Panc1 (cell line): ENCODE measurements at places on chromosomes 2 and 18.

DNA sequence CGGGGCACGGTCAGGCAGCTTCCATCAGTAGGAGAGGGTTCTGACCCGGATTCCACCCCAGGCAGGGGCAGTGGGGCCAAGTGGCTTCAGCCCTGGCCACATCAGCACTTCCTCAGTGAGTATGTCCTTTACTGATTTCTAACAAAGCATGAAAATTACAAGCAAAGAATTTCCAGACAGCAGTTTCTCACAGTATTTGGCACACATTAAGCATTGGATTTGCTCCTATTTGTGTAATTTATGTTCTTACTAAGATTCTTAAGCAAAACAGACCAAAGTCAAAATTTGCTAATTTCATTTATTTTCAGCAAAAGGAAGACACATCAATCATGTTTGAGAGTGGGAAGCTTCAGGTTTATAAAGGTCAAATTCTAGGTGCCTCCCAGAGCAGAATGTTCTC lies 73.3 kb upstream of the NFATC1 start:
- no peak for DNase-seq

DNA sequence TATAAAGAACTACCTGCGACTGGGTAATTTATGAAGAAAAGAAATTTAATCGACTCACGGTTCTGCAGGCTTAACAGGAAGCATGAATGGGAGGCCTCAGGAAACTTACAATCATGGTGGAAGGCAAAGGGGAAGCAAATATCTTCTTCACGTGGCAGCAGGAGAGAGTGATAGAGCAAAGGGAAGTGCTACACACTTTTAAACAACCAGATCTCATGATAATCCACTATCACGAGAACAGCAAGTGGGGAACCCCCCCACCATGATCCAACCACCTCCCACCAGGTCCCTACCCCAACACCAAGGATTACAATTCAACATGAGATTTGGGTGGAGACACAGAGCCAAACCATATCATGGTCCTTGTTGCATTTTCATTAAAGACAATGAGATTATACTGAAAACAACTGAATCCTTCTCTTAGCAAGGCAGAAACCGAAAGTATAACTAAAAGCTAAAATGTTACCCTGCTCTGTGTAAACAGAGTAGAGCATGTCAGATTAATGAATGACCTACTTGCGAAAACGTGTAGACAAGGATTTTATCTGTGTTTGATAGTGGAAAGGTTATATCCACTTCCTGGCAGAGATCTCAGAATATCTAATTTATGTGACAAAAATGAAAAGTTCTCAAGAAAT lies 60.1 kb upstream of the RBBP8 start:
- DNase-seq: no peak

- DNase-seq: no peak
Measured at GRCh38 chr18:3451989-3452749, 2.2 kb downstream of the TGIF1 start.

GRCh38 chr2:111534910-111535352 lies 349.1 kb downstream of the ANAPC1 start:
- no peak for DNase-seq

GRCh38 chr2:215949991-215950404 lies 63.4 kb downstream of the MREG start:
- no peak for DNase-seq
